ENCODE measurements at places on chromosomes 3 and 15.

GRCh38 chr3:29438580-29438979 lies 157.7 kb downstream of the RBMS3 start:
- H3K36me3 ChIP-seq, result no peaks in the 10 kb centered on the region
- H3K27me3 ChIP-seq, result no peaks in the 10 kb centered on the region
- H3K27ac ChIP-seq, result no peak overlapping the region
- no peak for DNase-seq
- no peak overlapping the region for H3K4me3 ChIP-seq
- H3K4me1 ChIP-seq, result no peaks in the 10 kb centered on the region

DNA sequence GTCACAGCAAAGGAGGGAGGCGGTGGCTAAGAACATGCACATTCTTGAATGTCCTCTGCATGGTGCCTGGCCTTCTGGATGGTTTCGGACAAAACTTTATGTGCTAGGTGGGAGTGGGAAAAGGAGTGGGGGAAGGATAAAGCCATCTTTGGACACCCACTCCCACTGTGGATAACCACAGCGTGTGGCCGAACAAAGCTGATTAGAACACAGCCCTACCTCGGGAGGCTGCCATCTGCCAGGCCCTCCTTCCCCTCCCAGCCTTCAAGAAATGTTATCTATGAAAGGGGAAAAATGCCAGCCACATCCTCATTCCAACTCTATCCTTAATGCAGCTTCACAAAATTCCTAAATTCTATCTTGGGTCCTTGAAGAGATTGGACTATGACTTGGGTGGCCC lies 18.8 kb downstream of the AMOTL2 start:
- H3K27me3 ChIP-seq, result no peaks in the 10 kb centered on the region
- peaks cover 14% of the 10 kb centered on the region for H3K4me1 ChIP-seq
- H3K4me3 ChIP-seq, result no peak overlapping the region
- no peak for DNase-seq
- peaks cover 22% of the 10 kb centered on the region for H3K36me3 ChIP-seq

DNA sequence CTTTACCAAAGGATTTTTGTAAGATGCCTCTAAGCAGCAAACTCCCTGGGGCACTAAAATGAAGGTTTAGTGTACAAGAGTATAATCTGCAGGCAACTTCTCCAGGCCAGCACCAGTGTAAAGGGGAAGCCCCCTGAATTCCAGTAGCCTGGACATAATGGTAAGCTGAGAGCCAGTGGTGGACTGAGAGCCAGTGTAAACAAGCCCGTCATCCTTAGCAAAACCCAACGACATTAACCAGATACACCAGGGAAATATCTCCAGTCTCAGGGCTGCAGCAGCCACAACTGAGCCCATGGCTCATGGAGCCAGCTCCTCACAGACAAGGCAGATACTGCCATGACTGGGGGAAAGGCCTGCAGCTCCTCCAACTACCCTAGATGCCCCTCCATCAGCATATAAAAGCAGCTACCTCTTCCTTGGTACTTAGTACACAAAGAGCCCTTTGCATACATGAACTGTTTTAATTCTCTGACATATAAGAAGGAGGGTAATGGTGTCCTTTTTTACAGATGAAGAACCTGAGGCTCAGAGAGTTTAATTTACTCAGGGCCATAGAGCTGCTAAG lies 21.7 kb downstream of the PARP16 start:
- no peaks in the 10 kb centered on the region for H3K27me3 ChIP-seq
- H3K4me3 ChIP-seq, result no peak overlapping the region
- no peaks in the 10 kb centered on the region for H3K4me1 ChIP-seq
- no peak for DNase-seq
- no peaks in the 10 kb centered on the region for H3K36me3 ChIP-seq
- H3K27ac ChIP-seq, result no peak overlapping the region

GRCh38 chr3:70770650-70771049 lies 458.2 kb upstream of the MDFIC2 start:
- H3K4me1 ChIP-seq, result no peaks in the 10 kb centered on the region
- DNase-seq, result no peak
- H3K27ac ChIP-seq, result no peak overlapping the region
- no peaks in the 10 kb centered on the region for H3K27me3 ChIP-seq

DNA sequence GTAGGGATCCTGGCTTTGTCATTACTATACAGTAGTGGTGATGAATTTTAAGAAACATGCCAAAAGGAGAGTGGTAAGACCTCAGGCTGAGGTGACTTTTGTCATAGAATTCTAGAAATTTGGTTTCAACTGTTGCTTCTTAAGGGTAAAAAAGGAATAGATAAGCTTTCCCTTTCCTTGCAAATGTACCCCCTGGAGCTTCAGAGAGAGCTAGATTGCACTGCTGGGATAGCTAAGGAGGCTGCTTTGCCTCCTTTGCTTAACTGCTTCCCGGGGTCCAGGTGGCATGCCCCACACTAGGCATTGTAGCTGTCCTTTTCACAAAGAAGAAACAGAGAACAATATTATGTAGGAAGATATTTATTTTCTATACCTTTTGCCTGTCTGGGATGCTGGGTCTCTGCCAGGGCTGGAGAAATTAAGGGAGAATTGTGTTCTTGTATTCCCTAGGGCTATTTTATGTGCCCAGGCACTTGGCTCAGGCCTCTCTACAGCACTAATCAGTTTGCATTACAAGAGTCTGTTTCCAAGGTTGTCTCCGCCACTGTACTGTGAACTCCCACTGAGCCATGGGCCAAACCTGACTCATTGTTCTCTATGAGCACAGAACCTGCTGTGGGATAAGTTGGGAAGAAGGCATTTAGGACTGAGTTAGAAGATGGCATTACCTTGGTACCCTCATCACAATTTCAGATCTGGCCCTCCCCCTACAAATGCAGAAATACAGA lies 460.0 kb downstream of the PDCD6IP start:
- no peak overlapping the region for H3K27ac ChIP-seq
- no peaks in the 10 kb centered on the region for H3K4me1 ChIP-seq
- DNase-seq, result no peak
- no peaks in the 10 kb centered on the region for H3K36me3 ChIP-seq
- no peaks in the 10 kb centered on the region for H3K27me3 ChIP-seq

Measured in prostate gland (tissue), 2 donors.